ENCODE measurements at places on chromosomes 11 and 22. TPM values are rescaled to one million over a fixed set of nuclear protein-coding genes. Genes with fewer than 3 reads are reported as not detected.

GRM5 gene
- polyA plus RNA-seq = 0.03 TPM

TEX12 gene
- polyA plus RNA-seq = 0.12 TPM

FBXO7 gene
- polyA plus RNA-seq = 69.7 TPM

OR8K3 gene
- polyA plus RNA-seq = not detected

BRSK2 gene
- 0.55 TPM for polyA plus RNA-seq

UBQLN3 gene
- not detected for polyA plus RNA-seq

MS4A12 gene
- polyA plus RNA-seq = not detected

MRGPRF gene
- polyA plus RNA-seq = 28.8 TPM

ADM2 gene
- 1.9 TPM for polyA plus RNA-seq

CD248 gene
- polyA plus RNA-seq = 209 TPM

OR52E8 gene
- not detected for polyA plus RNA-seq

OR51G1 gene
- not detected for polyA plus RNA-seq

DNA sequence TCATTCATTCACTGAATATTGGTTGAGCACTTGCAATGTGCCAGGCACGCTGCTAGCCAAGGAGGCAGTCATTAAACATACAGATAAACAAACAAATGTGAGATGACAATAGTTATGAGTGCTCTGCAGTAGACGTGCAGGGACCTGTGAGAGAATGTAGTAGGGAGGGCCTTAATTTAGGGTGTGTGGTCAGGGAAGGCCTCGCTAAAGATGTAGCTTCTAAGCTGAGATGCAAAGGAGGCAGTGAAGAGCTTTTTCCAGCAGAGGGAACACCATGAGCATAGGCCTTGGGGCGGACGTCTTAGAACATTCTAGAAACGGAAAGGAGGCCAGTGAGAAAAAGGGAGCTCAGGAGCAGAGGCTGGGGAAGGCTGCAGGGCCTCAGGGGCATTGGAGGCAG, 789 bp upstream of the NCF4 start:
- DNase-seq = no peak

DNA sequence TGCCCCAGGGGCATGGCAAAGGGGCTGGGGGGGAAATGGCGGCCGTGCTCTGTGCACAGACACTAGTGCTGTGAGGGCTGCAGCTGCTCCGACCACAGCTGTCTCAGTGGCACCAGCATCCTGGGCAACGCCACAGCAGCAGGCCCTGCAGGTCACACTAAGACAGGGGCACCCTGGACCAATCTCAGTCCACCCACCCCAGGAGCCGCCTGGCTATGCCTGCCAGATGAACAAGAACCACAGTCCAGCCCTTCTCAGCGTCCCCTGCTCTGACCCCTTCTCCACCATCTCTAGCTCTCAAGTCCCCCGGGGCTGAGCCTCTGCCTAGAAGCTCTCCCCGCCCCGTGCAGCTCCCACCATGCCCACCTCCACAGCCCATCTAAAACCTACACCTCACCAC, 16.5 kb downstream of the TUBGCP6 start:
- no peak for DNase-seq

DNA sequence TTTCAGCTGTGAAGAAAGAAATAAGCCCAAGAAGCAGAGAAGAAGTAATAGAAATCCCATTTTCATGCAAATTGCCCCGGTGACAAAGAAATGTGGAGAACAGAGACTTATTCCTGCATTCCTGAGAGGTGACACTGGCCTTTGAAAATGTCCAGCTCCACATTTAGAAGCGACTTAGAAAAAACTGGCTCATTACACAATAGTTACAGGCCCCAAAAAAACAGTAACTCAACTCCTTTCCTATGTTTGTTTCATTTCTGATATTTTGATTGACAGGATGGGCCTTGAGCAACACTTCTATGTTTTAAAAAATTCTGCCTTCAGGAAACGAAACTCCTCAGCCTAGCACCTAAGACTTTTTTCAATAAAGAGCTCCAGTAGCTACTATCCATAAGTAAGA, 726.9 kb upstream of the TENM4 start:
- DNase-seq = no peak

- no peak for DNase-seq
These were observed 3.3 kb downstream of the CAPN5 start for GRCh38 chr11:77069969-77070582.

DNA sequence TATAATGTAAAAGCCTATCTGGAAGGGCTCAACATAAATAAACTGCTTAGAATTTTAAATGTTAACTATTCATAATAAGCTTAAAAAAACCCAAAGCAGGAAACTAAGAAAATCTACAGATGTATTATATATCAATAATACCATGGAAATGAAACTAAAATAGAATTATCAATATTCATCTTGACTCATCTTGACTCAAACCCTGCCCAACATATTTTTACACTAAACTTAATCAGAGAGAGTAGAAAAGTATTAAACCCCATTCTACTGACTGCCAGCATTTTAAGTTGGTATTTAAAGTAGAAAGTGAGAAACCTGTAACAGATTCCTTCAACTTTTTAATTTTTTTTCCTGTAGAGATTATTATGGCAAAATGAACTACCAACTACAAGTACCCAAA, 149.2 kb downstream of the ENTHD1 start:
- DNase-seq = no peak

DNA sequence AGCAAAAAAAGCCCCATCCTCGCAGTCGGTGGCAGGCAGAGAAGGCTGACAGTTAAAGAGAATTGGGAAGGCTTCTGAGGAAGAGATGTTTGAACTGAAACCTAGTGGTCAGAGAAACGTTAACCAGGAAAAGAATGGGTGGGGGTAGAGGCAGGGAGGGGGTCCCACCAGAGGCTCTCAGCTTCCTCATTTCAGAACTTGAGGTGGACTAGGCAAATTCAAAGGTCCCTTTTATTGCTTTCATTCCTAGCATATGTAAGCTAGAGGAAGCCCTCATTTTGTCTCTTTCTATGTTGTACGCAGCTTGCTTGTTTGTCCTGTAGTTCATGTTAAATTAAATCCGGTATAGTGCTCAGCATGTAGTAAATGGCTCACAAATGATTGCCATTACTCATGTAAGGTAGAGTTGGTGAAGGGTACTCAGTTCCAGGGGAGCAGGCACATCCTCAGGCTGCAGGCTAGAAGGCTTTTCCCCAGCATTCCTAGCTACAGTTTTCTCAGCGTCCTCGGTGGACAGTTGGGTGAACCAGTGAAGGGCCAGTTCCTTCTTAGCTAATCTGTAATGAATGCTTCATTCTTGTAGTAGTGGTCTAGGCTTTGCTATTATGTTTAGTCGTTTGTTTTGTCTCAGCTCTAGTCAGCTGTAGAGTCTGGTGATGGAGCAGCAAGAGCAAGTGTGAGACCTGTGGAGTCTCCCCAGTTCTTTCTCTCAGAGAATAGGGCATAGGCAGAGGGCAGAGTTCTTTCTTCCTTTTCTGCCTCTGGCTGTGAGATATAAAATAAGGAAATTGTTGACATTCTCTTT, 58.6 kb downstream of the UVRAG start:
- DNase-seq = no peak

DNA sequence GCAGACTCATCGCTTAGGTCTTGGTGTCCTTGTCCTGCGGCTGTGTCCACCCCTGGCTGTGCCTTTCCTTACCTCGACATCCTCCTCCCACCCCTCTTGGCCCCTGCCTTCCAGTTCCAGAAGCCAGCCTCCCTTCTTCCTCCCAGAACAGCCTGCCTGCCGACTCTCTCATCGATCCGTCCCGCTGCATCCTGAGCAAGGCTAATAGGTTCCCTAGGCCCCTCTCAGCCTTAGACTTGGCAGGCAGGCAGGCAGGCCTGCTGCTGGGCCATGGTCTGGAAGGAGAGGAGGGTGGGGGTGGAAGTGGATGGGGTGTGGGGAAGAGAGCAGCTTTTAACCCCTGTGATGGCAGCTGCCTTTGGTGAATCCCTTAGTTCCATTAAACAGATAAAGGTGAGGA, 196.7 kb upstream of the TBCEL start:
- DNase-seq = no peak

- no peak for DNase-seq
These were observed 239.0 kb downstream of the TENM4 start for GRCh38 chr11:79201677-79202347.

DNA sequence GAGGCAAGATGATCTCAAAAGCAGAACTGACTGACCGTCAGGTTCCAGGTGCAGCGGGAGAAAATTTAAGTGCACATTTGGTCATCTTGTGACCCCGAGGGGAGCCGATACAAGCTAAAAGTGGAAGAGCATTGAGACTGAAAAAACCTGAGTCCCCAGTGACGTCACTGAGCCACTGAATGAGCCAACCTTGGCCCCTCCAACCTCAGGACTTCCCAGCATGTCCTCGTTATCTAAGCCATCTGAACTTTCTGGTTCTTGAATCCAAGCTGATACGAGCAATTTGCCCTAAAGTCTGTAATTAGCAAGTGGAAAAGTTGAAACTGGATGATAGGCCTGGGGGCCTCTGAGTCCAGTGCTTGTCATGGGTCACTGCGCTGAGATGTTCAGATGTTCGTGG, 51.1 kb upstream of the ISX start:
- no peak for DNase-seq

- DNase-seq = peak; percentile 23
These were observed 690.2 kb downstream of the NTM start for GRCh38 chr11:132060567-132060966.

GRCh38 chr22:19757985-19758895, 2.3 kb upstream of the TBX1 start:
- DNase-seq = no peak

DNA sequence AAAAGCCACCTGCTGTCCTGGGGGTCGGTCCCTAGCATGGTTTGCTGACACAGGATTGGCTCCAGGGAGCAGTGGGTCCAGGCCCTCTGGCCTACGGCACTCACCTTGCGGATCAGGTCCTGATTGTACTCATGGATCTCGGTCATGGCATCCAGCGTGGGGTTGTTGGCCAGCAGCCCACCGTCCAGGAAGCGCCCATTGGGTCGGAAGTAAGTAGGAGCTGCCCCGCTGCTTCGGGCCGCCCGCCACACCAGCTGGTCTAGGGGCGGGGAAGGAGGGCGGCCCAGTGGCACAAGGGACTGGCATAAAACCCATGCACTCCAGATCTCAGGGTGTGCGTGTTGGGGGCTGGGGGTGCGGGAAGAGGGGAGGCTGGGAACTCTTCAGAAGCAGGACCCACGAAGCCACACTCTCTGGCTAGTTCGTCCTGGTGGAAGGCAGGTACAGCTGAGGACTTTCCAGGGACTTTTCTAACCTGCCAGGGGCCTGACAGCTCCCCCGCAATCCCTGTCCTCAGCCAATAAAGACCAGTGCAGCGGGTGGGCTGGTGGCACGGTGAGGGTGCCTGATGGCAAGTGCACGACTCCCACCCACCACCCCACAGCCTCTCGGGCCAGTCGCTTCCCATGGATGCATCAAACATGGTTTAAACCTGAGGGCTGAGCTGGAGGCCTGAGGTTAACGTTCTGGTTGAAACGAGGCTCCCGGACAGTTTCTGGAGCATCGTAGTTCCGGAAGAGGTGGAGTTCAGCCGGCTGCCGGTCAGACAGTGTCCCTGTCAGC, 5.1 kb upstream of the BAIAP2L2 start:
- no peak for DNase-seq

Data from IMR-90 (cell line).